ENCODE measurements at places on chromosomes 2 and 18. TPM values are rescaled to one million over a fixed set of nuclear protein-coding genes. Genes with fewer than 3 reads are reported as not detected.

DNA sequence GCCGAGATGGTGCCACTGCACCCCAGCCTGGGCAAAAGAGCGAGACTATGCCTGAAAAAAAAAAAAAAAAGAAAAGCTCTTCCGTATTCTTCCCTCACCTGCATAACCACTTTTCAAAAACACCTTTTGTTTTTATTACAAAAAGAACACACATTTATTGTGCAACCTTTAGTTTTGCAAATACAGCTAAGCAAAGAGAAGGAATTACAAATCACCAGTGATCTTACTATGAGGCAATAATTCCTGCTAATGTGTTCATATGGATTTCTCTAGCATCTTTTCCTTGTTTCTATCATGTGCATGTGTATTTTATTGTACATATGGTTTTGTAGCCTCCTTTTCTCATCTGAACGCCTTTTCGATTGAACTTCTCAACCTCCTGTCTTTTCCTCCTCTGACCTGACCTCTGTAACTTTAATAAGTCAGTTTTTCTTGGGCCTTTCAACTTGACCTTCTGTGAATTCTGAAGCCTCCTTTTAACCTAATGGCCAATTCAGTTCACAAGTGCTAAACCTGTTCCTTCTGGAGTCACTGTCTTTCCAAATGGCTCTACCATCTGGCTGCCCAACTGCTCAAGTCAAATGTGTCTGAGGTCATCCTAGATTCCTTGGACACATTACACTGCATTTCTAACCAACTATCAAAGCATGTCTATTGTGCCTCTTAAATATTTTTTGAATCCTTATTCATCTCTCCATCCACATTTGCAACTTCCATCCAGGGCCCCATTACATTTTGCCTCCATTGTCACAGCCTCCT is 59.1 kb upstream of the DAPL1 start:
- H3K4me1 ChIP-seq, result no peaks in the 10 kb centered on the region
- H3K4me3 ChIP-seq, result no peak overlapping the region
- H3K27me3 ChIP-seq, result no peaks in the 10 kb centered on the region
- no peak for DNase-seq
- H3K27ac ChIP-seq, result no peak overlapping the region
- H3K36me3 ChIP-seq, result no peaks in the 10 kb centered on the region

IGFBP5 gene
- 2.5 TPM for total RNA-seq

SCYGR4 gene
- total RNA-seq, result not detected

DNA sequence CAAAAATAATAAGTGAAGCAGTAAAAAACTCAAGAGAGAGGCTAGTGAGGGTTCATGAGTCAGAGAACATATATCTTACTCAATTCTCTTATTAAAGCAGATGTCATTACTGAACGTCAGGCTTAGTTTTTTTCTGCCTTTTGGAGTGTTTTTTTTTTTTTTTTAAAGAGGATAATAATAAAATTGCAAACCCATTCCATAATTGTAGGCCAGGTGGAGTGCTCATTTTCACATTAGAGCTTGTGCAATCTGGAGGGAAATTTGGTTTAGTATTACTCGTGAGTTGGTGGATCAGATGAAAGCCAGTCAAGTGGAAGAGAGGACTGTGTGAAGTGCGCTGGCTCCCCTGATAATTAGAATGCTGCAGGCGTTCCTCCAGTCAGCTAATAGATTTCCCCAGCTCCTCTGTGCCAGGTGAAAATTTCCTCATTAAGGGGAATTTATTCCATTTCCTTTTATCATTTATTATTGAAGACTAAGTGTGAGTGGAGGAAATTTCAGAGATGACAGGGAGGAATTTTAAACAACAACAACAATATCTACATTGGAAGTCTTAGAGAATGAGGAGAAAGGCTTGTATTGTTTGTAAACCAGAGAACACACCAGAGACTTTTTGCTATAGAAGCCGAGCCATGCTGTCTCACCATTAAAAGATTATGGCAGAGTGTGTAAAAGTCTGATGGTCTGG is 74.6 kb downstream of the CPS1 start:
- DNase-seq, result no peak
- H3K27me3 ChIP-seq, result no peaks in the 10 kb centered on the region
- no peaks in the 10 kb centered on the region for H3K36me3 ChIP-seq
- no peaks in the 10 kb centered on the region for H3K4me1 ChIP-seq
- H3K4me3 ChIP-seq, result no peak overlapping the region
- H3K27ac ChIP-seq, result no peak overlapping the region

GRCh38 chr2:82234283-82234874 is 1929.8 kb upstream of the LRRTM1 start:
- no peak overlapping the region for H3K4me3 ChIP-seq
- no peak overlapping the region for H3K27ac ChIP-seq
- no peaks in the 10 kb centered on the region for H3K36me3 ChIP-seq
- H3K4me1 ChIP-seq, result no peaks in the 10 kb centered on the region
- no peak for DNase-seq

DNA sequence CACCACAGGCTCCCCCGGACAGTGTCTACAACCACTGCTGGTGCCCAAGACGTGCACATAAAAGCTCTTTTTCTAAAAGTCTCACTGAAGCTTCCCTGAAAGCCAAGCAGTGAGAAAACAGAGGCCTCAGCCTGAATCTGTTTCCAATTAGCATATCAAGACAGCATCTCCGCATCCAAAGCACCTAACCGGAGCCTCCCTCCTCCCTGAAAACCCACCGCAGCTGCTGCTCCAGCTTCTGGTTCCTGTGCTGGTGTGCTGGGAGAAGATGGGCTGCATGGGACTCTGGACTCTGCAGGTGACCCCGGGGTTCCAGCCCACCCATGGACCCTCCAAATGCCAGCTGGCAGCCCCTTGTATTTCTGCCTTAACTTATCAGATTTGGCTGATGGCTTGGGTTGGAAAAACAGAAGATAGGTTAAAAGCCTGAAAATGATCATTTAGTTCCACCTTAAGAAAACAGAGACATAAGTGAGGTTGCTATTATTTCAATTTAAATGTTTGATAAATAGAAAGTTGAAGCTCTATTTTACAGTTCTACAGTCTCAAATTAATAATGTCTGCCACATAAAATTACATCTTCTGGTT is 103.3 kb downstream of the TMEM18 start:
- no peak overlapping the region for H3K27ac ChIP-seq
- DNase-seq, result no peak
- H3K27me3 ChIP-seq, result no peaks in the 10 kb centered on the region
- H3K4me3 ChIP-seq, result no peak overlapping the region
- H3K4me1 ChIP-seq, result no peaks in the 10 kb centered on the region
- no peaks in the 10 kb centered on the region for H3K36me3 ChIP-seq

GRCh38 chr2:227607941-227608340 is 6.7 kb downstream of the SCYGR3 start:
- no peak overlapping the region for H3K4me3 ChIP-seq
- no peaks in the 10 kb centered on the region for H3K4me1 ChIP-seq
- DNase-seq, result no peak
- H3K36me3 ChIP-seq, result no peaks in the 10 kb centered on the region

DNA sequence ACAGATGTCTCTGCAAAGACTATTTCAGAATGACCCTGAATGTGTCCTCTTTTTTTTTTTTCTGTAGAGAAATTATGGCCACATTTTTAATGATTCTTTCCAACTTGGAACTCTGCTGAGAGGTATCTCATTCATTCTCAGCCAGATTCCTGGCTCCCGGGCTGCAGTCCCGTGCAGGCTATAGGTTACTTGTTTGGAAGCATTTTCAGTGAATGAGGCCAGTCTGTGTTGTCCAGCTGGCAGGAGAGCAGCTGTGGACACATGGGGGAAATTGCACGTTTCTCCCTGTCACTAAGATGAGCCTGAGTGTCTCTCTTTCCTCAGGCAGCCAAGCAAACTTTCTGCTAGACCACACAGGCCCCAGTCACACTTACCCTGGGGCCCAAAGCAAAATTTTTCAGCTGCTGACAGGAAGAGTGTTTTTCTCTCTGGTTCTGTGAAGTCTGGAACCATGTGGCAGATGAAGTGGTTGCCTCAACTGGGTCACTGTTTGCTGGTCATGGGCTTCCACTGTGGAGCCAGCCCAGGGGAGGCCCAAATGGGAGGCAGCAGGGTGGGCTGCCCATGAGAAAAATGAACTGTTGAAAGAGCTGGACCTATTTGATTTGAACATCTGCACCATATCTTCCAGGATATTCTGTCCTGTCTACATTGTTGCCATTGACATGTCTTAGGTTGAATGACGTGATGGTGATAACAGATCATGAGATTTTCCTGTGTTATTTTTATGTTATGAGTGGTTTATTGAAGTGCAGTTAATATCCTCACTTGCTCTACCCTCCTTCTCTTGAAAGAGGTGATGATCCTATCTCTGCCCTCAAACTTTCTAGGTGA is 431.2 kb downstream of the LPIN1 start:
- no peak overlapping the region for H3K27ac ChIP-seq
- H3K4me3 ChIP-seq, result no peak overlapping the region
- DNase-seq, result no peak
- H3K4me1 ChIP-seq, result no peaks in the 10 kb centered on the region
- H3K27me3 ChIP-seq, result no peaks in the 10 kb centered on the region
- H3K36me3 ChIP-seq, result no peaks in the 10 kb centered on the region

PLEK gene
- not detected for total RNA-seq

GRCh38 chr2:96604104-96604503 is 34.0 kb downstream of the KANSL3 start:
- H3K27me3 ChIP-seq, result no peaks in the 10 kb centered on the region
- DNase-seq, result no peak
- no peaks in the 10 kb centered on the region for H3K4me1 ChIP-seq
- H3K27ac ChIP-seq, result no peak overlapping the region
- peaks cover 73% of the 10 kb centered on the region for H3K36me3 ChIP-seq

- no peaks in the 10 kb centered on the region for H3K4me1 ChIP-seq
- no peak for DNase-seq
- H3K36me3 ChIP-seq, result no peaks in the 10 kb centered on the region
- no peaks in the 10 kb centered on the region for H3K27me3 ChIP-seq
- no peak overlapping the region for H3K27ac ChIP-seq
- H3K4me3 ChIP-seq, result no peak overlapping the region
Observed at GRCh38 chr2:68740400-68740914, 5.8 kb downstream of the ARHGAP25 start.

GRCh38 chr2:237873897-237874551 is 14.6 kb downstream of the RAMP1 start:
- no peak overlapping the region for H3K4me3 ChIP-seq
- H3K36me3 ChIP-seq, result no peaks in the 10 kb centered on the region
- no peaks in the 10 kb centered on the region for H3K4me1 ChIP-seq
- DNase-seq, result peak; percentile 44
- no peaks in the 10 kb centered on the region for H3K27me3 ChIP-seq

DNA sequence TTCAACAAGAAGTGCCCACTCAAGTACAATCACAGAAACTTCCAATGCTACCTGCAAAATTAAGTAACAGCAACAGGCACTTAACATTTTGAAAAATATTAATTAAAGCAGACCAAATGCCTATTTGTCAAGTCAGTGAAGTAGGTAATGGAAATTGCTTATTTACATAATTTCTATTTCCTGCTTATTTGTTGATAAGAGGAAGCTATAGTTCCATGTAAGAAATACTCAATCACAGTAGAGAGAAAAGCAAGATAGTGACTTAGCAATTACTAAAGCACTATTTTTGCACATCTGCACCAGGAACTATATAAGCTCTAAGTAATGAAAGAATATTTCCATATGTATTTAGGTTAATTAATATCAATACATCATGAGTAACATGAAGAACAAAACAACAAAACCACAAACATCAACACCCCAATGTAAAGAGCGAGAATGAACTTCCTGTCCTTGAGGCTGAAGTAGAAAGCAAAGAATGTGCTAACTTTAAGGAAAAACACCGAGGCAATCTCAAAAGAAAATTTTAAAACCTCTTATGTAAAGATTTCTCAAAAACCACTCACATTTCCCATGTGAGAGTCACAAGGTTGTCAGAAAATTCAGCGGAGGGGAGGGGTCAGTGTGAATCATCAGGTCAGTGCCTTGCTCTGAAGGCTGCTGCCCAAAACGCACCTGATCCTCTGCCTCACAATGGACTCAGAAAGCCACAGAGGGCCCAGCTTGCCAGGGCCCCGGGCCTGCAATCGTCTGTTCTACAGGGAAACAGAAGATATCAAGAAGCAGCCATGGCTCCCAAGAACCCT is 12.5 kb downstream of the NPC1 start:
- H3K36me3 ChIP-seq, result no peaks in the 10 kb centered on the region
- no peak for DNase-seq
- H3K27me3 ChIP-seq, result no peaks in the 10 kb centered on the region

NAPG gene
- 23.5 TPM for total RNA-seq

ALK gene
- 0.09 TPM for total RNA-seq

GRCh38 chr2:198165289-198165688 is 360.9 kb downstream of the PLCL1 start:
- H3K36me3 ChIP-seq, result no peaks in the 10 kb centered on the region
- no peaks in the 10 kb centered on the region for H3K27me3 ChIP-seq
- H3K27ac ChIP-seq, result no peak overlapping the region
- no peak overlapping the region for H3K4me3 ChIP-seq

CASP10 gene
- total RNA-seq, result 4.2 TPM

DNA sequence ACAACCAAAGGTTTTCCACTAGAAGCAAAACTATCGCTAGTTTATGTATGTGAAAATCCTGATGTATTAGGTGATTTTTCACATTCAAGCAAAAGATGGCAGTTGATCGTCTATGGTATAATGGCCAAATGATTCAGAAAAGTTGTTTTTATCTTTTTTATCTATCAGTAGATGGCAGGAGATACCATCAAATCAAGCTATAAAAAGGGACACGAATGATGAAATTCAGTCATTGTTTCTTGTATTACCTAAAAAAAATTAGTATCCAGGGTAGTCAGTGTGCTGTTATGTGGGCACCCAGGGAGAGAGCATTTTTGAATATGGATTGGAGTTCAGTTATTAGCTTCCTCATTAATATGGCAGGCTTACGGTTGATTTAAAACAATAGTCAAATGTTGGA is 22.9 kb upstream of the CAVIN2 start:
- no peak overlapping the region for H3K4me3 ChIP-seq
- no peaks in the 10 kb centered on the region for H3K27me3 ChIP-seq
- H3K4me1 ChIP-seq, result no peaks in the 10 kb centered on the region
- DNase-seq, result no peak
- no peaks in the 10 kb centered on the region for H3K36me3 ChIP-seq
- no peak overlapping the region for H3K27ac ChIP-seq

- H3K36me3 ChIP-seq, result no peaks in the 10 kb centered on the region
- no peak overlapping the region for H3K27ac ChIP-seq
- H3K27me3 ChIP-seq, result no peaks in the 10 kb centered on the region
- DNase-seq, result no peak
- no peak overlapping the region for H3K4me3 ChIP-seq
- no peaks in the 10 kb centered on the region for H3K4me1 ChIP-seq
Observed at GRCh38 chr2:54813584-54813983, 90.1 kb downstream of the EML6 start.

CYP27C1 gene
- 3.2 TPM for total RNA-seq

GRCh38 chr2:172288603-172289002 is 138.8 kb upstream of the ITGA6 start:
- H3K27me3 ChIP-seq, result peaks cover 4% of the 10 kb centered on the region
- H3K4me3 ChIP-seq, result no peak overlapping the region
- H3K27ac ChIP-seq, result no peak overlapping the region
- no peak for DNase-seq
- no peaks in the 10 kb centered on the region for H3K36me3 ChIP-seq

- peak overlapping the region; percentile 75 for H3K4me3 ChIP-seq
- H3K4me1 ChIP-seq, result peaks cover 3% of the 10 kb centered on the region
- no peaks in the 10 kb centered on the region for H3K36me3 ChIP-seq
- H3K27ac ChIP-seq, result no peak overlapping the region
- peak; percentile 77 for DNase-seq
- peaks cover 18% of the 10 kb centered on the region for H3K27me3 ChIP-seq
Observed at GRCh38 chr18:61893309-61893970, 633 bp upstream of the RNF152 start.
